ENCODE measurements at places on chromosomes 2 and 18.

DNA sequence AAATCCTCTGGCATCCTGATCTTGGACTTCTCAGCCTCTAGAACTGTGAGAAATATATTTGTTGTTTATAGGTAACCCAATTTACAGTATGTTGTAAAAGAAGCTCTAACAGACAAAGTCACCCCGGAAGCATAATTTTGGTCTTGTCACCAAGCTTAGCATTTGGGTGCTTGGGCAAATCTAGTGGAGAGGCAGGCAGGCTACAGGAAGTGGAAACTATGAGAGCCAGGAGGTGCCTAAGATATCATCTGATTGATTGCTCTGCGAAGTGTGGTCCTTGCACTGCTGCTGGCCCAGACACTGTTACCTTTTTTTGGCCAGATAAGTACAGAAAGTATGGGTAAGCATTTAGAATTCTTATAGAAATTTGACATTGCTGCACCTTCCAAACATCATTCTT, 102.9 kb downstream of the CDC42EP3 start:
- no peak for DNase-seq

DNA sequence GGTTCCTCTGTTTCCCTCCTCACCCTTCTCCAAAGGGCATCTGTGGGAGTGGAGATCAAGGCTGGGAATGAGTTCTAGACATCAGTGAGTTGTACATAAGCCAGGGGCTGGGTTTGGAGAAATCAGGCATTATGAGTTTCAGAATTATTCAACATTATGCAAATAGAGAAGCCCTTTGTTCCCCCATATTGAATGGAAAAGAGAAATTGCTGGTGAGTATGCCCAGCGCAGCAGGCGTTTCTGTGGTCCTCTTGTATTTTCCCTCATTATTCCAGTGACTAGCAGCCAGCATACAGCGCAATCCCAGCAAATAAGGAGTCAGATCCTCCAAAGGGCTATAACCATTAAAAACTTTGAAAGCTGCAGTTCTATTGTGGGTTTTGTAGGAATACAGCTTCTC, 94.4 kb downstream of the VWA3B start:
- no peak for DNase-seq

DNA sequence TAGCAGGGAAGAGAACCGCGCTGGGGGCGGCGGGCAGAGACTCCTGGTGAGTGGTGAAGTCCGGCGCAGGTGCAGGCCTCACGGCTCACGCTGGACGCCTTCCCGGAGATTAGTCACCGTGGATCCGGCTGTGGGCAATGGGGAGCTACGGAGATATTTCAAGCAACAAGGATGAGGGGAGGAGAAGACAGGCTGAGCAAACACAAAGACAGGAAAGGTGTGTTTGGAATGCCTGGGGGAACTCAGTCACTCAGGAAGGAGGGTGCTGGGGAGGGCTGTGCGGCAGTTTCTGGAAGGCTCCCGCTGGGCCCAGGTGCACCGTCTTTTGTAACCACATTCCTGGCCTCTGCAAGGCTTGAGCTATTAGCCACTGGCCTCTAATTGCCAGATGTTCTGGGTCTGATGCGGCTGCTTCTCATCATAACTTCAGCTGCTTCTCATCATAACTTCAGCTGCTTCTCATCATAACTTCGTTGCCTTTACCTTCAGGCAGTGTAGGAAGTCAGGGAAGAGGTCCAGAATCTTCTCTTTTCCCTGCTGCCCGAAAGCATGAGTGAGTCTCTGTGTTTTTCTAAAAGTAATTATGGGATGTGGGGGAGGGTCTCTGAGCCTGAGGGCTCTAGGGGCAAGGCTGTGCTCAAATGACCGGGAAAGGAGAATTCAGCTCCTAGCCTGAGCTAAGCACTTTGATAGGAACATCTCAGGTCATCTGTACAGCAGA, 118.9 kb downstream of the PXDN start:
- no peak for DNase-seq

DNA sequence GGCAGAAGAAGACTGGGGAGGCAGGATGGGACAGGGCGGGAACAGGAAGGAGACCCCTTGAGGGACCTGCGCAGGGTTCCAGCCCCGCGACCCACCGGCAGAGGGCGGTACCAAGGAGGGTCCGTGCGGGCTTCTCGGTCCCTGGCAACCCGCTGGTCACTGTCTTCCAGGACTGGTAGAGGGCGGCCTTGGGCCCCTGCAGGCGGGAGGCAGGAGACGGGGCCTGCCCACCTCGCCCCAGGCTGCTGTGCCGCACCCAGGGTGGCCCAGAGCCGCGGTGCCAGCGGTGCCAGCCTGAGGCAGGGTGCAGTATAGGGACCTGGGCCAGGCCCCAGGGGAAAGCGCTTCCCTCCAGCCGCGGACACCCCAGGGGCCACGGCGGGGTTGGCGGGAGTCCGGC, 34.5 kb downstream of the NEURL3 start:
- peak; percentile 41 for DNase-seq

DNA sequence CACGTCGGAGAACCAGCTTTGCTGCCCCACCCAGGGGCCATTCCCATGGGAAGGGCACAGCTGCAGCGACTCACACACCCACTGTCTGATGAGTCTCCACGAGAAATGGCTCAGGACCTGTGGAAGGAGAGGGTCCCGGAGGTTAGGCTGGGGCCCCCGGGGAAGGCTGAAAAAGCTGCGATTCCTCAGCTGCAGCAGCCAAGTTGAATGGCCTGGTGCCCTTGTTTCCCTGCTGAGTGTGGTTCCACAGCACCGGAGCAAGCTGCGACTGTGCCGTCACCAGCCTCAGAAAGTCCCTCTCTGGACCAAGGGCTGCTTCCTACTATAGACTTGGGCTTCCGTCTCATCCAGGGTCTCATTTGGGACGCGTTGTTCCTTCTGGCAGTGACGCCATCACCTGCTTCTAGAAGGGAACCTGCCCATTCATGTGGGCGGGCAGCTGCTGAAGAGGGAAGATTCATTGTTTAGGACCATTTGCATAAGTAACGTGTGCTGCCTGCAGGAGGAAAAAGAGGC, 180.2 kb downstream of the INHBB start:
- no peak for DNase-seq

- DNase-seq = no peak
Observed at GRCh38 chr2:163207693-163208370, 369.3 kb upstream of the KCNH7 start.

- DNase-seq = no peak
Observed at GRCh38 chr18:74945774-74946545, 263.0 kb downstream of the PTGR3 start.

DNA sequence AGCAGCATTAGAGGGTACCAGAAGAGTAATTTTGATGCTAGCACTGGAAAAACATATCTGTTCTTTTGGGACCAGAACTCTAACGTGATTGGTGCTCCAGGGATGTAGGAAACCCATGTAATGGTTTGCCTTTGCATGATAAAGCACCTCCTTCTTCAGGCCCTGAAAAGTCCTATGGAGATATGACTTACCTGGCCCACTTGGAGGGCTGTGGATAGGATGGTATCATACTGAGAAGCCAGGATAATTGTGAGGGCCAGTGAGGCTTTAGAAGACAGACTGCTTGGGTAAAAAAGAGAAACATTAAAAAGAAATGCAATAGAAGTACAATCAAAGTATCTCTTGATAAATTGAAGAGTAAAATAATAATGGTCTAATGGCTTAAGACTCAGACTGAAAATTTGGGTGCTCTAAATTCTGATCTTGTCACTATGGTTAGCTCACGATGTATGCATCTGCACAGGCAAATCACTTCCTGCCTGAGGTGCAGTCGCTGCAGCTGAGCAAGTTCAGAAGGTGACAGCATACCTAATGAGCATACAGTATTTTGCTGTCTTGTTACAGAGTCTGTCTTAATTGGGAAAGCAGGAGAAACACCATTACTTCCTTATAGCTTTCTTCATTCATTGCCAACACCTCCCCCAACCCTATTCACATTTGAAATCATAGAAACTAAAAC, 371.5 kb downstream of the NUP35 start:
- no peak for DNase-seq

DNA sequence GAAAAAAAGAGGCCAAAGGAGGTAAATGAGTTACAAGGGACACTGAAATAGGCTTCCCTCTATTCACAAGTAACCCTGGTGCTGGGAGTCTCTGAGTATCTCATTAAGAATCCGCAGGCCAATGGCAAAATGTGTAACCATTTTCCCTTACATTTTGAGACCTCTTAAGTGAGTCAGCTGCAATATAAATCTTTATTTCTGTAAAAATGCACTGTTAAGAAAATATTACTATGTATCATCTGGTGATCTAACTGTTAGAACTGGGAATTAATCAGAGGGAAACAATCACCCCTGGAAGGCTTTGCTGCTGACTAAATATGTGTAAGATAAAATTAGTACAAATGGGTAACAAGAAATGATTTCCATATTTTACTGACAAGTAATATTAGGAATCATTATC, 483.1 kb upstream of the CHST9 start:
- DNase-seq = no peak

- DNase-seq = no peak
Observed at GRCh38 chr2:219752726-219753125, 125.3 kb downstream of the SLC4A3 start.

DNA sequence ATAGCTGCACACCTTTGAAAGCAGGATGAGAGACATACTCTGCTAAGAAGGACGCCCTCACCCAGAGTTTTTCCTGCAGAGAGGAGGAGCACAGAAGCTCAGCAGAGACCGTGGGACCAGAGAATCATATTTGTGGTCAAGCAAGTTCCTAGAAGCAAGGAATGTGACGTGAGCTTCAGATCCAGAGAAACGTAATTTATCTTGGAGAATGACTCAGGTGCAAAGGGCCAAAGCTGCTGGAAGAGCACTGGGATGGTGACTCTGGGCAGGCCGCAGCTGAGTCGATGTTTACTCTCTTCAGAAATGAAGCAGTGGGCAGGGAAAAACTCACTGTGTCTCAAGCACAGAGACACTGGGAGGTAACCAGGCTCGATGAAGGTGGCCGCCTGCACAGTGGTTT, 50.1 kb upstream of the IGFBP2 start:
- no peak for DNase-seq

- peak; percentile 53 for DNase-seq
Observed at GRCh38 chr2:190119257-190119656, 56.7 kb upstream of the MSTN start.

DNA sequence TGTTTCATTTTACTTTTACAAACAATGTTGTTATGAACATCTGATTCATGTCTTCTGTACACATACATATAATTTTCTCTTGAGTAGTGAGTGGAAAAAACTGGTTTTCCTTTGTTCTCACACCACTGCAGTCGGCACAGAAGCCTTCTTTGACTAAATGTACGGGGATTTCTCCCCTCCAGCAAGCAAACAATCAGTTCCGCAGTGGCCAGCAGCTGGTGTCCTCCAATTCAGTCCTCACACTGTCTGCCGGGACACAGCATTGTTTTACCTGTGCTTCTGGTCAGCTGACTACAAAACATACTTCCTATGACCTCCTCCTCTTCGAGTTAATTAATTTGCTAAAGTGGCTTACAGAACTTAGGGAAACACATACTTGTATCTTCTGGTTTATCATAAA, 202.8 kb downstream of the WDR7 start:
- no peak for DNase-seq

DNA sequence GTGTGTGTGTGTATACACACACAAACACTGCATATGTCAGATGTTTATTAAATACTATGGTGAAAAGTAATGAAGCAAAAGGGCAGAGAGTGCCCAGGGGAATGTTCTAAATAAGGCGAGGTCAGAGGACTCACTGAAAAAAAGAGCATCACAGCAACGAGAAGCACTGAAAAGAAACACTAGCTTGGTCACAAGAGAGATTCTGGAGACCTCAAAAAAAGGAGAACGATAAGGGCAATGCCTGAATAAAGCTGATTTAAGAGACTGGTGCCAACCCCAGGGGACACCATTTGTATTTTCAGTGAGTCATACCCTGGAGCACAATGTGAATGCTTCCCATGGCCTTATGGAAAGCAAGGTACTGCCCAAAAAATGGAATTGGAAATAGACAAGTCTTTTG, 14.5 kb downstream of the SLC40A1 start:
- DNase-seq = no peak

DNA sequence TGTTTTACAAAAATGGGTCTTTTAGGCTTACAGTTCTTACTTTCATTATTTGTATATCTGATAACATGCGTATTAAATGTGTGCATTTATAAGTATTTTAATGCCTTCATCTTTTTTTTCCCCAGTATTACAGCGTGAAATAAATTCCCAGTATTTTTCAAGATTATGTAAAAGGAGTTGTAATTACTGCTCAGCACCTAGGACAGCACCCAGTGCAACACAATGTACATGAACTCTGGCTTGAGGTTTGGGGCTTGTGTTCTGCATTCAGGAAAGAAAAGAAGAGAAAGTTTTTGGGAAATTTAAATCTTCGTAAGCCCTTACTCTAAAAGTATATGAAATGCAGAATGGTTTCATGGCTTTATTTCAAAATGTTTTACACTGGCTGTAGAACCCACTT, 16.7 kb downstream of the ZNF638 start:
- no peak for DNase-seq

- no peak for DNase-seq
Observed at GRCh38 chr2:71948781-71949536, 198.7 kb downstream of the CYP26B1 start.

DNA sequence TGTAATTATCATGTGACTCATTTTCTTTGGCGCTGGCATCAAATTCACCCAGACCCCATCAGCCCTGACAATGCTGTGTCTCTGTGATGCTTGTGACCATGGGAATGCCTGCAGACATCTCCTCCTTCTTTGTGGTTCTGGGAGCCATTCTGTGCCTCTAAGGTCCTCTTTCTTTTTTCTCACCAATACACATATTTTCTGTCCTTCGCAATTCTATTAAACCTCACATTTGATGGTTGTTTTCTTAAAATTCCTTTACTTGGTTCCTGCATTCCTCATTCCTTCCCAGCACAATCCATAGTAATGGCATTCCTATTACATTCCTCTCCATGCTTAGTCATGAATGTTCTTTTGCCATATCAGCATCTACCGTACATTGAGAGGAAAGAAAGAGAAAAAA, 375.3 kb downstream of the PIK3C3 start:
- no peak for DNase-seq

DNA sequence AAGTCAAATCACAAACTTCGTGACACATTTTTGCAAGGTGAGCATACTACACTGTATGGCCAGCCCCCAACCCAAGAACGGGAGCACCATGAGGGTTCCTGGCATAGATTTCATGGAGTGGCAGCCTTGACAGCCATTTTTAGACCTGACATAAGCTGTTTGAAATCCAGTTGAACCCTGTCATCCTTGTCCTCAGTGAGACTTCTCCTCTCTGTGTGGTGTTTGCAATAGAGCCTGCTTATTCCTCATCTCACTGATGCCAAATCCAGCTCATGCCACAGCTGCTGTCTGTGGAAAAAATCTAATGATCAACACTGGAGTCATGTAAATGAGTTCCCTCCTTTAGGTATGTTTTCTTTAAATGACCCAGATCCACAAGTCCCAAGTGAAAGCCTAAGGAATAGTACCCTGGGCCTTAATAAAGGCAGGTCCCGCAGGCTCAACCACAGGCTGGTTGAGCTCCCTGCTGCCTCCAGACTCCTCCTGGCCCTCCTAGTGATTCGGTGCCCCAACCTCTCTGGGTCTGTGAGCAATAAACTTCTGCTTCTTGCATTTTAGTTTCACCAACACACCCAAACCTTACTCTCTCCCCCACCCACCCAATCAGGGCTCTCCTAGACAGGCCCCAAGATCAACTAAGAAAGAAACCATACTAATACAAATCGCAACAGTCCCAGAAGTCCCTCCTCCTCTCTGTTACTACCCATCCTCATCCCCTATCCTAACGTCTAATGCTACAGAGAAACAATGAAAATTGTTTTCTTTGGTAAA, 8.4 kb upstream of the CREG2 start:
- no peak for DNase-seq

GRCh38 chr18:59467497-59467896, 108.4 kb upstream of the LMAN1 start:
- DNase-seq = no peak

Measured in CD4-positive, alpha-beta T cell treated with Interleukin-4 for 1 hour (primary cell).